ENCODE measurements at places on chromosomes 1 and 21.

DNA sequence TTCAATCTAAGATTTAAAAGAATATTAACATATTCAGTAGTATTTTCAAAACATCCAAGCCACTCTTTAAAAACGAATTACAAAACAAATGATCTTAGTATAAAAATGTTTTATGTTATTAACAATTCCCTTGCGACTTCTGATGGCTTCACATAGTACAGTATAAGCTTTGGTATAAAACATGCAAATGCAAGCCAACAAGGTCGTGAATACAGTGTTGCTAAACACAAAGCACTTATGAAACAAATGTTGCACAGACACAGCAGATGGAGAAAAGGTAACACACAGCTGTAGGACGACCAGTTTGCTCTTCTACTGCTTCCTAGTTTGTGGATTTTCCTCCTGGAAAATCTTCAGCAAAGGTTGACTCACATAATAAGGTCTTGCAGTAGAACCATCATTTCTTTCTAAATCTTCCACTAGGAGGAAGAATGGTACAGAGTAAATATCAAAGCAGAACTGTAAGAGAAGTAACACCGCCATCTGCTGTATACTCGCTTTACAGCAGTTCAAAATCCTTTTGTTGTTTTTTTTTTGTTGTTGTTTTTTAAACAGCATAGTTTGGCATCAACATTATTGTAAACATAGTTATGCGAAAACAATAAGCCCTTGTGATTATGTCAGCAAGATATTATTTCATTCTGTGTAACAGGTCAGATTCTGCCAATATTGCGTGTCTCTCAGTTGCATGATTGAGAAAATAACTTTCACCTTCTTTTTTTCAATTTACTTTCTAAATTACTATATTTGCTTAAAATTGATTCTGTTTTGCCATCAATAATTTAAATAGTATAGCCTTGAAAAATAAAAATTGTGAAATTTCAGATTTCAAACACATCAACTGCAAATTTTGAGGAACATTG, 69.5 kb downstream of the LHX8 start:
- DNase-seq: no peak

DNA sequence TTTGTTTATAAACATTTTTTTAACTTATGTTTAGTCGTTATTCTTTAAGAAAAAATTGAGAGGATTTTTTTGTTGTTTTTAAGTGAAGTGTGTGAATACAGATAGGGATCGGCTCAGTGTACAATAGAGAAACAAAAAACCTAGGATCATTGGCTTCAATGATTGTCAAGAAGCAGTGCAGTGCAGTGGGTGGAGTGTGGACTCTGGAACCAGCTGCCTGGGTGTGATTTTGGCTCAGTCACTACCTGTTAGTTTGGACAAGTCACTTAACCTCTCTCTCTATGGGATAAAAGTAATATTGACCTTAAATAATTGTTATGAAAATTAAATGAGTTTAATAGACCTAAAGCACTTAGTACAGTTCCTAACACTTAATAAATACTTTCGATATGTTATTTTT, 41.3 kb downstream of the SCCPDH start:
- DNase-seq: no peak

DNA sequence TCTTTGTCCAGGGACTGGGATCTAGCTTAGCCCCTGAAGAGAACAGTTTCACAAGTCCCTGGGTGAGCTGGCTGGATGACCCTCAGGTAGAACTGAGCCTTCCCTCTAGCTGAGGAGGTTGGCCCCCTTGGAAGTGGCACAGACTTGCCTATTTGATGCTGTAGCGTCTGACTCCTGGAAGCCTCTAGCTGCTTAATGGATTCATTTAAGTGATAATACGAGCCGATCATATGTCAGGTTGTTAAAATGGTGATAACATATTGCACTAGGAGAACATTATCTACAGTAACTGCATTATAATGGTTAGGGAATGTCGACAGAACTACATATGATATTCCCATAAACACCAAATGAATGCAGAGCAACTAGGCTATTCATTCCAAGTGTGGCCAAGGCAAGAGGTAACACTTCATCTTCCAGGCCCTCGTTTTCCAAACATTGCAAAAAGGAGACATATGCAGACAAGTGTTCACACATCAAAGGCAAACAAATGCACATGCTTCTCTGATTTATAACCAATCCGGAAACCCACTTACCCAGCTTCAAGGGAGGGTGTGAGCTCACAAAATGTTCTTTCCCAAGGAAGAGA, 340.1 kb upstream of the PLXNA2 start:
- DNase-seq: no peak

- no peak for DNase-seq
Measured at GRCh38 chr1:182567629-182568028, 21.4 kb downstream of the RNASEL start.

DNA sequence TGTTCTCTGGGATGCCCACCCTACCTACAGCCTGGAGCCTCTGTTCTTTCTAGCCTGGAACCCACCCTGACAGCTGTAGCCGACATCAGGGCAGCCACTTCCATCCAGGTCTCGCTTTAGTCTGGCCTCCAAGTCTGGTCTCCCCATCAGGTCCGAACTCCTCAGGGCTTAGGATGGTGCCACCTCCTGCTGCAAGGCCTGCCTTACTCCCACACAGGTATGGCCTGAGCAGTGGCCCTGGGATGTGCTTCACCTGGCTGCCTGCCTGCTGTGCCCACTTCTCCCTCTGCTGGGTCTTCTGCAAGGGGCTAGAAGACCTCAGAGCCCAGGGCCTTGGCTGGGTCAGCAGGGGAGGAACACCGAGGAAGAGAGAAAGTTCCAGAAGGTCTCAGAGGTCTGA, 35.7 kb upstream of the MAGOH start:
- DNase-seq: no peak

All from activated CD4-positive, alpha-beta T cell treated with anti-CD3 and anti-CD28 coated beads, Interleukin-2, amount 10 ng/mL, durations not matched to agents 7 days and 5 days (primary cell).